ENCODE measurements at places on chromosomes 7 and 10.

GRCh38 chr10:78375854-78376785, 342.5 kb downstream of the RPS24 start:
- no peak for DNase-seq

GRCh38 chr10:35394934-35395333, 58.6 kb downstream of the CCNY start:
- DNase-seq = no peak

- no peak for DNase-seq
Measured at GRCh38 chr10:4162571-4163286, 377.7 kb upstream of the KLF6 start.

DNA sequence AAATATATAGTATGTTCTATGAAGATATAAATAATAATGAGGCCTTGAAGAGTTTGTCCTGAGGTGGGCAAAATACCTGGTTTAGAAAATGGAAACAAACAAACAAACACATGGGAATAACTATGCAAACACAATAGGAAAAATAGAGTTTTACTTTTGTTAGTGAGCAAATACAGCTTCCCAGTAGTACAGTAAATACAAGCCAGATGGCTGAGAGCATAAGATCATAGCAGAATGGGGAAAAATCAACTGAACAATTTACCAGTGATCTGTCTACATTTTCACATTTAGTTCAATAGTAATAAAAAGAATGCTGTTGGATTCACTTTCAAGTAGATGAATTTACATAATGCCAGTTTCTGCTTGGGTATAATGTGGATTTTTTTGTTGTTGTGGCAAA, 45.1 kb downstream of the ADD3 start:
- DNase-seq = no peak

- DNase-seq = no peak
Measured at GRCh38 chr7:117791877-117792780, 81.1 kb downstream of the CTTNBP2 start.

- DNase-seq = no peak
Measured at GRCh38 chr10:114262496-114262895, 23.4 kb downstream of the VWA2 start.

DNA sequence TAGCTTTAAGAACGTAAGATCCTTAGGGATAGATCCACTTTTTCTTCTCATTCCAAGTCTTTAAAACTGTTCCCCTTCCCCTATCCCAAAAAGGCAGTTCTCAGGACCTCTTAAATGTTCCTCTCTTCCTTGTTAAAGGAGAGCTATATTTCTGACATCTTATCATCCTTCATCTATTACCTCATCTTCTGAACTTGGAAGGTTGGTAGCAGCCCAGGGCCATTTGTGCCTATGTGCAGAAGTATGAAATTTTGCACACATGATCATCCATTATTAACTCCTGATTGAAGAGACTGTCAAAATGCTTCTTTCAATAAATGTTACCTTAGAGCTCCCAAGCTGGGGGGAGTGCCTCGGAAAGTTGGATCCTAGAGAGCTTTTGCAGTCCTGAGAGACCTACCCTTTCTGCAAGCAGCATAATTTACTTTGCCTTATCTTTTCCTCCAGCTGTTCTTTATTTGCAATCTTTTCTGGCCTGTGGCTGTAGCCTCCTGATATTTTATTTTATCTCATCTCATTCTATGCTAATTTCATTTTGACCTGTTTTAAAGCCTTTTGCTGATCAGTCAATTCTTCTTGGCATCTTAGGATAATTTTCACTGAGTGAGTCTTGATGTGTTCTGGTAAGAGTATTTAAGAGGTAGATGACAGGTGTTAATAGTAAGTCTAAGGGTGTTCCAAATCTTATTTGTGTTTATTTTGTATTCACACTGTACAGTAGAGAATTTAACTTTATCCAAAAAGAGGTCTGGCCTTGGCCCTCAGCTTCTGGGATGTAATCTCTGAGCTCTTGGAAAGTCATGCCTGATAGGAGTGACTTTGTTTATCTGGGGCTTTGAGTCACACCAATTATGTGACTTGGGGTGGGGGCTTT, 135.0 kb upstream of the PDLIM1 start:
- DNase-seq = no peak

DNA sequence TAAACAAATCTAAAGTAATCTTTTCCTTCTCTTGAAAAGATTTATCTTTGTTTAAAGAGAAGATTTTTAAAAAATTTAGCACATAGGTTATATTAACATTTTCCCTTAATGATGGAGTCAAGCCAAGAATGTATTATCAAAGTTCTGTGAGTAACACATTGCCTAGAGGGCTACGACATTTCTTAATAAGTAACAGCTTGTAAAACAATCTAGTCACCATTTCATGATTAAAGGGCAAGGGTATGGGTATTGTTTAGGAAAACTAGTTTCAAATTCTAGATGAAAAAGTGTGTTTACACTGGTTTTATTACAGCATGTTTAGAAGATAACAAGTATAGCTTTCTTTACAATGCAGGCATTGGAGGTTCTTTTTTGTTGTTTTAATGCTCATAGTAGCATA, 28.6 kb upstream of the LAMB4 start:
- DNase-seq = no peak

- DNase-seq = no peak
Measured at GRCh38 chr7:105911961-105912575, 35.7 kb upstream of the ATXN7L1 start.

- no peak for DNase-seq
Measured at GRCh38 chr7:12162415-12163113, 48.5 kb upstream of the TMEM106B start.

GRCh38 chr7:86790383-86790782, 146.7 kb downstream of the GRM3 start:
- DNase-seq = no peak

DNA sequence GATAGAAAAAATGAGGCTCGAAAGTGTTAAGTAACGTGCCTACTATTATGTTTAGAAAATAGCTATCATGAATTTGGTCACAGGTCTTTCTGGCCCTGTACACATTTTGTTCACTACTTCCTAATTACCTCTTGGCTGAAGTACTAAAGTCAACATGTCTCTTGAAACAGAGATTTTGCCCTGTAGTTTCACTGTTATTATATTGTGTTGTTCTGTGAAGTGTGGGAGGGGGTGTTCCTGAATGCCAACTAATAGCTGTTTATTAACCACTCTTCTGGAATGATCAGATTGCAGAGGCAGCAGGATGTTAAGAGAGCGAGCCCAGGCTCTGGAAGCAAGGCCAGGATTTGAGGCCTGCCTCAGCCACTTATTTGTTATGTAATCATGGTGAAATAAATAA, 72.1 kb downstream of the RNF133 start:
- no peak for DNase-seq

DNA sequence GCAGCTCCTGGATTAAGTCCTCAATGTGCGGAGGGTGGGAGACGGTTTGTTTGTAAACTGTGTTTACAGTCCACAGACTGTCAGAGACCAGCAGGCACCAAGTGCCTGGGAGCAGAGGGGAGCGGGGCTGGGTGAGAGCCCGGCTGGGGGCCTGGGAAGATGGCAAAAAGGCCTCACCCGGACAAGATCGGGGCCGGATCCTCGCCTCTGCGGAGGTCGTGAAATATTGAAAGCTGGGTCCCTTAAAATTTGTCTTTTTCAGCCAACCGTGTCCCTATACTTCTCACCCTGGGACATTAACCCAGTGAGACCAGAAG, 2.8 kb downstream of the MMP21 start:
- no peak for DNase-seq

DNA sequence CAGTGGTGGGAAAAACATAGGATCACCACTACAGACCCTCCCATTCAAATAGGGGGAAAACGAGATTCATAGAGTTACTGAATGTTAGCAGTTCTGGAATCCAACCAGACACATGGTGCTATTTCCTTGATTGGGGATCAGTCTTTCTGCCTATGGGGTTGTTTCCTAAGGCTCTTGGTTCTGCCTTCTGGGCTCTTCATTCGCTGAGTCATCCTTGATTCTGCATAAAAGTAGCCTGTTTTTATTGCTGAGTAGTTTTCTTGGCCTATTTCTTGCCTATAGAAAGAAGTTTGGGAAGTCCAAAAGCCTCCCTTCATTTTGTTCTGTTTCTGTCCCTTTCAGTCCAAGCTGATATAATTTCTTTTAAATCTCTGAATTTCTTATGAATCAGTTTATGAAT, 99.3 kb upstream of the OIT3 start:
- no peak for DNase-seq

DNA sequence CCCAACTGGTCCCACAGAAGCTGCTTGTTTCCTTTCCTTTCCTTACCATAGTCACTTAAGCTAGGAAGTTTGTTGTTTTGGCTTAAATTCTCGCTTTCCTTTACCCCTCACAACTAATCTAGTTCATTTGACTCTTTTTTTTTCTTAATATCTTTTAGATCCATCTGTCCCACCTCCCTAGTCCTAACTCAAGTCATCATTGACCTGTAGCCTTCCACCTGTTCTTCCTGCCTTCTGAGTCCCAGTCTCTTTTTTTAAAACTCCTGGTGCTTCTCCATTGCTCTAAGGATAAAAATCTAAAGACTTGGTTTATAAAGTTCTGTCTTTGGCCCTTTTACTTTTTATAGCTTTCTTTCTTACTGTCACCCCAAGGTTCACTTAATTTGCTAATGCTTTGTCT, 47.6 kb downstream of the RALA start:
- no peak for DNase-seq

DNA sequence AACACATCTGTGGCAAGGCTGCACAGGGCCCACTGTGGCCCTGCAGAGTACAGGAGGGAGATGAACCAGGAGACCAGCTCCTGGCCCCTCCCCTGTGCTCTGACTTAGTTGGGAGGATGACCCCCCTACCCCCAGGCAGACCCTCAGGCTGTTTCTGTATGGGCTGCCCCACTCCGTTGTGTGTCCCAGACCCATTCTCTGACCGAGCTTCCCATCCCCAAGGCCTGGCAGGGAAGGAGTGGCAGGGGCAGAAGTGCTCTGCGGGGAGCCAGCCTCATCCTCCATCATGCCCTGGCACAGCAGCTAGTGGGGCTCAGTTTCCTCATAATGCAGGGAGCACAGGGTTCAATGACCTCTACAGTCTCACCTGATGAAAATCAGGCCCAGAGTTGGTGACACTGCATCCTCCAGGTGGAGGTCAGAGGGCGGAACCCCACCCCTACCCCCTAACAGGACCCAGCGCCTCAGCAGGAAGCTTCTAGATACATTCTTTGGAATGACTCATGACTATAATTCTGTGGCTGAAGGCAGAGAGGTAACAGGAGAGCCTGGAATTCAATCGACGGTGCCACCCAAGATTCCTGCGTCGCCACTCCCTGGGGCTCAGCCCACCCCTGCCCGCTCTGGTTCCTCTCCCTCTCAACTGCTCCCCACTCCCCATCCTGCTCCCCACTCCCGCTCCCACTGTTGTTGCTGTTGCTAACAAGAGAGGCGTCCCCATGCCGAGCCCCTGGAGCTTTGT, 18.2 kb downstream of the PODXL start:
- DNase-seq = no peak

DNA sequence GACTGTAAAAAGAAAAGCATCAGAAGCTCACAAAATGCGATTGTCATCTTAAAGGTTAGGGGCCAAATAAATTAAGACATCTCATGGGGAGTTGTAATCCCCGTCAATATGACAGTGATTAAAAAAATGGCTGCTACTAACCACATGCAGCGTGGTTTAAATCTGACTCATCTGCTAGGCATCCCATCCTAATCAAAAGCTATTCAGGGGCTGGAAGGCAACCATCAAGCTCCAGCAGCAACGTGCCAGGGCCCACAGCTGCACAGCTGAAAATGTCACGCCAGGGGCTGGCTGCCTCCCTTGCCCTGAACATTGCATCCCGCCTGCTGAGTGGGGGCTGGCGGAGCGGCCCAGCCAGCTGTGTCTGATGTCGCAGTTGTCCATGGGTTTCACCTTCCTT, 66.3 kb upstream of the FRMD4A start:
- no peak for DNase-seq

GRCh38 chr7:131412031-131412430, 84.4 kb downstream of the MKLN1 start:
- no peak for DNase-seq

- no peak for DNase-seq
Measured at GRCh38 chr10:18886102-18886501, 162.5 kb upstream of the MALRD1 start.

DNA sequence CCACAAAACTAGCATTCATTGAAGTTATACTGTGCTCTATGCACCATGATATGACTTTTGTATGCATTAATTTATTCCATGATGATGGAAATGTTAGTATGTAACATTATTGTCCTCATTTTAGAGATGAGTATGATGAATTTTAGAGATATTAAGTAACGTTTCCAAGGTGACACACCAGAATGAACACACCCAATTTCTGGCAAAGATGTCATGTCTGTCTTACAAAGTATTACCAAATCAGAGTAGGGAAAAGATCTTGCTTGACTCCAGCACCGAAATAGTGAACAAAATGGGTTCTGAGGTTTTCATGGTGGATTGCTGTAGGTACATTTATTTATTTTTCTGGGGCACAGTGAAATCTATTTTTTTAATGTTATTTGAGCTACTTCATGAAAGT, 33.8 kb upstream of the COL1A2 start:
- no peak for DNase-seq

DNA sequence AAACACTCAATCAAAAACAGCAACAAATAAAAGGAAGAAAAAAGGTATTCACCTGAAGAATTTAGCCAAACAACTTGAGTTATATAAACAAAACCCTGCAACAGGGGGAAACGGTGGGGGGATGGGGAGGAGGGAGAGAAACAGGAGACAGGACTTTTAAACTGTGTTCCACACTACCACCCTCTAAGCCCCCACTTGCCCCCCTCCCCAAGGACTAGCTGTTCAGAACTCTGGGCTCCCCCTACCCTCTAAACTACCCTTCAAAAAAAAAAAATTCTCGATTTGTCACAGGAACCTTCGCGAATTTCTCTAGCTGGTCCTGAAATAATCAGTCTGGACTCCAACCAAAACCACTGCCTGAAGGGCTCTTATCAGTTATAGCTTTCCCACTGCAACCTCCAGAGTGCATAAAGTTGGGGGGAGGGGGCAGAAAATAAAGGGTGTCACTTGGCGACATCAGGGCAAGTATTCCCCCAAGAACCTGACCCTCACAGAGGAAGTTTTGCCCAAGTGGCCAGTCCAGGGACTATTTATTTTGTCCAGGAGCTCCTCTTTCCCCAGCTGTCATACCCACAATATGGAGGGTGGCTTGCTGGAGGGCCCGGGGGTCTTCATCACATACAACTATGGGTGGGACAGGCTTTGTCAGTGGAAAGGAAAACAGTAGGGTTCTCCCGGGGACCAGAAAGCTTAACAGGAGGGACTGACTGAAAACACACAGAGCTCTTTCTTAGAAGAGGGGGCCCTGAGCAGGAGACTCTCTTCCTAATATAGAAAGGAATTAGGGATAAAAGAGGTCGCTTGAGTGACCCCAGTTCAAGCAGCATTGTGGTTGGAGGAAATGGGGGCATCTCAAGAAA, 1.3 kb downstream of the UBE2H start:
- DNase-seq = no peak

All from stimulated activated CD8-positive, alpha-beta memory T cell treated with anti-CD3 and anti-CD28 coated beads, Interleukin-7, amount 100 ng/mL, for 1 hour (primary cell).